ENCODE measurements at places on chromosomes 16 and 17.

DNA sequence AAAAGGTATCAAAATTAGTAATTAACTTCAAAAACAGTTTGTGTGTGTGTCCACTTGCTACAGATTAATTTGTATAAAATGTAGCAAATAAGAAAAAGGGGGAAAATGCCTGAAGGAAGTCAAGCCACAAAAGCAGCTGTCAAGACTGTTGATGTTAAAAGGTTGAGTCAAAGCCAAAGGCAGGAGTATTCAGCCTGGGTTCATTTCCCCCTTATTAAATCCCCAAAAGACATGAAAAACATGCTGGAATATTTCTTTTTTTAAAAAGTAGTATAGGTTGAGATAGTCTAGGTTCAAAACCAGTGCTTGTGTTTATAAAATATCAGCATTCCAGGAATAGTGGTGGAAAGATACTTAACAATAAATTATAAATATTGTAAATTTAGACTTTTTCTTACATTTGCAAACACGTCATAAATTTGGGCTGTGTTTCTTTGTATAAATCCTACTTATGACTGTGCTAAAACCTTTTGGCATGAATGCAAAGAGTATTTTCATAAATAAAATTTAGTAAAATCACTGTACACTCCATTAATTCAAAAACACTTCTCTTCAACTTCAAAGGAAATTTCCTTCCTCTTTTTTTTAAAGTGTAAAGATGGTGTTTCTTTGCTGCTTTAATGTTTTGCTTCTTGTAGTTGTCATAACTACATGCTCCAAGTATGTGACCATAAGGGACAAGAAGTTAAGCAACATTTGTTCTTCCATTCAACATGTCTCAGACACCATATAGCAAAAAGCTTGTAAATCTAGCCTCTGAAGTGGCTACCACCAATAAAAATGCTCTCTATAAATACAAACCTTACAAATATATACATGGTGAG lies 72.0 kb downstream of the SKAP1 start:
- DNase-seq: no peak

DNA sequence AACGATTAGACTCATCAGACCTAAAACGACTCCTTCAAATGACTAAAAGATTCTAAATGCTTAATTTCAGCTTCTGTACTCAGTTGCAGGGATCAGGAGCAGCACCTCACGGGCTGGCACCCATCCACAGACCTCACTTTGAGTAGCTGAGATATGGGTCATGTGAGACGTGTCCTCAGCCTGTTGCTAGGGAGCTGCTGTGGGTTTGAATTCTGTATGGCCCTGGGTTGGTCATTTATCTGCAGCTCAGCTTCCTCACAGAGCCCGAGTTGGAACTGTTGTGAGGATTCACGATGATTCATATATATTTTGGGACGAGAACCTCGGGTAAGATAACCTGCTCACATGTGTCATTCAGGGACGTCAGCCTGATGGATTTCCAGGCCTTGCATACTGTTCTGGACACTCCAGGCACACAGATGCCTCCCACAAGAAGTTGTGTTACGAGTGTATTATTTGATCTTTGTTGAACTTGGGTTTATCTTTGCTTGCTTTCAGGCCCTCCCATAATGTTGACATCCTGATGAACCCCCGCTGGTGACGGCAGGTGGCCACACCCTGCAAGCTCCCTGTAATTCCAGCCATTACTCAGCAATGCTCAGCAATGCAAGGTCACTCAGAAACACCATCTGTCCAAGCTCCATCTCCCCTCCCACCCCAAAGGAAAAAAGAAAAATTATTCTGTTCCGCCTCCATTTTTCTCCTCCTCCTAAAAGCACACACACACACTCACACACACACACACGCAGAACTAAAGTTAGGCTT lies 137.6 kb downstream of the RBFOX3 start:
- no peak for DNase-seq

- no peak for DNase-seq
Observed at GRCh38 chr16:79253100-79253631, 347.4 kb downstream of the MAF start.

- DNase-seq: no peak
Observed at GRCh38 chr17:63414222-63414621, 31.9 kb downstream of the CYB561 start.

- no peak for DNase-seq
Observed at GRCh38 chr16:13438064-13438463, 481.9 kb upstream of the ERCC4 start.

DNA sequence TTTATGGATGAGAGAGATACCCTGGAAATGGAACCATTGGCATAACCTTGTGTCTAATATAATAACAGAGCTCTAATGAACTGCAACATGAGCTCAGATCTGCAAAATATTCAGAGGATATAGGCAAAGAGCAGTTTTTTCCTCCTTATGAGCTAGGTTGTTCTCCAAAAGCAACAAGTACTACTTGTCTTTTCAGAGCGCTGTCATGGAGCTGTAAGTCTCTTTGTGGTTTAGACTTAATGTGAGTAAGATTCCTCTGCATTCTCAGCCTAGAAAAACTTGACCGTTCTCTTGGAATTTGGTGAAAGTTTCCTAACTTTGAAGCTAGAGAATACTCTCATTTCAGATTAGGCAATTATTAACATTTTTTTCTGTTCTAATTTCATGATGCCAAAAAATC lies 85.2 kb downstream of the FTO start:
- DNase-seq: no peak

GRCh38 chr16:56894331-56894917 lies 29.4 kb downstream of the SLC12A3 start:
- no peak for DNase-seq

- peak; percentile 79 for DNase-seq
Observed at GRCh38 chr17:4263282-4264215, at the start of gene ANKFY1. Gene ANKFY1, minus strand, starts transcription at chr17:4263979. Its CDS starts 38 bp downstream, at chr17:4263941.

DNA sequence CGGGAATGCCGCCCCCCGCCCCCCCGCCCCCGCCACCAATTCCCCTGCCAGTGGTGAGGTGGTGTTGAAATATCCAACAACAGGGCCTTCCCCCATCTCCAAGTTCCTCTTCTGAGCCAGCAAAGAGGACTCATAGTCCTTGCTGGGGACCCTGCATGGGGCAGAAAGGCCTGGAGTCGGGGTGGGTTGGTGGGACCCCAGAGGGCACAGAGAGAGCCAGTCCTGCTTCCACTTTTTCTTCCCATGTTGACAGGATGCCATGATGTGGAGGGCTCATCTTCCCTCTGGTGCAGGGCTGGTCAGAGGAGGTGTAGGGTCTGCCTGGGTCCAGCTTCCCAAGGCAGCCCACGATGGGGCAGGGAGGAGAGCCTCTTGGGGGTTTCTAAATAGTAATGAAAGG lies 49.0 kb upstream of the PIK3R6 start:
- DNase-seq: no peak

- no peak for DNase-seq
Observed at GRCh38 chr16:4561596-4561995, 5.5 kb downstream of the C16orf96 start.

GRCh38 chr17:885971-886571 lies 93.5 kb downstream of the NXN start:
- DNase-seq: no peak

GRCh38 chr17:81164371-81165245 lies 699 bp upstream of the PVALEF start:
- no peak for DNase-seq

- DNase-seq: no peak
Observed at GRCh38 chr17:77946900-77947645, 11.4 kb upstream of the TNRC6C start.

DNA sequence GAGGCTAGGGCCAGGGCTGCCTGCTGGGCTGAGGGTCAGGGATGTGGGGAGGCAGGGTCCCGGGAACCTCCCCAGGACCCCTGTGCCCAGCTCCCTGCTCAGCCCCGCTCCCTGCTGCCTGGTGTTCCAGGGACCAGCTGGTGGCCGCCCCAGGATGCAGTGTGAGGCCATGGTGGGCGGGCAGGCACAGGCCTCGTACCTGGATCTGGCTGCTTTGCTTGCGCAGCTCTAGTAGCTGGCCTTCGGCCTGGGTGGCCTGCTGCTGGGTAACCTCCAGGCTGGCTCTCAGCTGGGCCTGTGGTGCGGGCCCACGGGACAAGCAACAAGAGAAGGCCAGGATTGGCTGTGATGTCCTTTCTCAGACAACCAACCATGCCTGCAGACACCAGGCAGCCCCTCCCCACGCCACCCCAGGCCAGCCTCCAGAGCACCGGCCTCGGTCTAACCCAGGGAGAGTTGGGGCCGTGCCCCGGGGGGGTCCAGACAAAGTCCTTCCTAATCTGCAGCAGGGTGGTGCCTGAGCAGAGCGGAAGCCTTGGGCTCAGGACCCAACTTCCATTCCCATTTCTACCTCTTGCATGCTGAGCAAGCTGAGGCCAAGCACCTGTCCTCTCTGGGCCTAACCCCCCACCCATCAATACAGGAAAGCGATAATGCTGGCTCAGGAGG lies 4.1 kb downstream of the TRIM65 start:
- no peak for DNase-seq

GRCh38 chr16:79970551-79971236 lies 370.2 kb upstream of the MAF start:
- no peak for DNase-seq

- DNase-seq: no peak
Observed at GRCh38 chr16:66656547-66656946, 40.0 kb downstream of the CMTM4 start.

- no peak for DNase-seq
Observed at GRCh38 chr17:10727192-10727591, 2.6 kb downstream of the TMEM220 start.

DNA sequence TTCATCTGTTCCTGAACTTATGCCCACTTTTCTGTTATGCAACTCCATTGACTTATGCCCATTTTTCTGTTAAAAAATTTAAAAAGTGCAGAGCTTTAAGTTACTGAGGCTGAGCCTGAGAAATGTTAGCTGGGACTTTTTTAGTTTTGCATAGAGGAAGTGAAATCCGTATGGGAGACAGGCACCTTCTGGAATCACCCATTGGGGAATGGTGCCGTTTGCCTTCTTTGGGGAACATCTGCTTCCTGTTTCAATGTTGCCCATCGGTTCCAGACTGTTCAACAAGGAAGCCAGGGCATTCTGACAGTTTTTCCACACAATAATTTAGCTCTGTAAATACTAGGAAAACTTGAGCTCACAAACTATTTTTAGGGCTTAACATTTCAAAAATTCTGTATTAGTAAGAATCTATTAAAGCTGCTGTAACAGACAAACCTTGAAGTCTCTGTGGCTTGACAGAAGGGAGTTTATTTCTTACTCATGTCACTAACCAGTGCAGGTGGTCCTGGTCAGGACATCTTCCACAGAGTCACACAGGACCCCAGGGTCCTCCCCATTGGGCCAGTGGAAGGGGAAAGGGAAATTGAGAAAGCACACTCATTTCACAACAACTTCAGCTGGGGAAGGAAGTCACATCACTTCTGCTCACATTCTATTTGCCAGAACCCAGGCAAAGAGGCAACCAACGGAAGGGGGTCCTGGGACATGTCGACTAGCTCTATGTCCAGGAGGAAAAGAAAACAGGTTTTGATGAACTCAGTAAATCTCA lies 17.2 kb downstream of the PRKCB start:
- DNase-seq: no peak

- no peak for DNase-seq
Observed at GRCh38 chr16:65212240-65212639, 90.4 kb upstream of the CDH11 start.

DNA sequence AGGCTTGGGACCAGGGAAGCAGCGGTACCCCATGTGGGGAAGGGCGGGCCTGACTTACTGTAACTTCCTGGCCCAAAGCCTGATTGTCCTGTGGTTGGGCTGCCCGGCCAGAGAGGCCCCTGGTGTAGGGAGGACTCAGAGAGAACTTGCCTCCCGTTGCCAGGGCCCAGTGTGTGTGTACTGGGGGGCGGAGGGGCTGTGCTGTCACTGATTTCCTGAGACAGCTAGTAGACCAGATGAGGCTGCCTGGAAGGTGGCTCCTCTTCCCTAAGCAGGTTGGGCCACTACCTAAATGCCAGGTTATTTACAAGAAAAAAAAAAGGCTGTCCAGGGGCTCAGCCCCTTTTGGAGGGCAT lies 16.7 kb downstream of the SOCS3 start:
- DNase-seq: no peak

DNA sequence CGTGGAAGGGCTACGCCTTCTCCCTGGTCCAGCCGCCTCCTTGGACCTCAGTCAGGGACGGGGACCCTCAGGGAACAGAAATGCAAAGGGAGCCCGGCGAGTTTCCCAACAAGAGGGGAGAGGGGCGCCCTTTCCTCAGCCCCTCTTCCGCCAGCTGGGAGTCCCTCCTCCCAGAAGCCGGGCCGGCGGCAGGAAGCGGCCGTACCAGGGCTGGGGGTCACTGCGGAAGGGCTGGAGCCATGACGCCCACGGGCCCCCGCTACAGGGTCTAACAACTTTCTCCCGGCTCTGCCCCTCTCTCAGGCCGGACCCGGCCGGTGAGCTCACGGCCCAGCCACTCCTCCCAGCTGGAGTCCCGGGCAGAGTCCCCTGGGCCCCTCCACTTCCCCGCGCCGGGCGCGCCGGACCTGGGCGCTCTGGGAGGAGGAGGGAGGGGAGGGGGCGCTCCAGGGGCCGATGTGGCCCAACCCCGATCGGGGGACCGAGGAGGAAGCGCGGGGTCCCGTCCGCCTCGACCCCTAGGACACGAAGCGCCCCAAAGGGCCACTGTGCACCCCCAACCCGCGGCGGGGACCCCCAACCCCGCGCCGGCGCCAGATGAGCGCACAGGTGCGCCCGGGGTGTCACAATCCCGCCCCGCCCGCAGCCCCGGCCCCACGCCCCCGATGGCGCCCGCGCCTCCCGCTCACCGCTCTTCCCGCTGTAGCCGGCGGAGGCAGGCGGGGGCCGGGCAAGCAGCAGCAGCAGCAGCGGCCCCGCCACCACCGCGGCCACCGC lies 578 bp downstream of the PGAP6 start:
- no peak for DNase-seq

GRCh38 chr16:67396159-67397035 lies 3.1 kb upstream of the TPPP3 start:
- peak; percentile 80 for DNase-seq

DNA sequence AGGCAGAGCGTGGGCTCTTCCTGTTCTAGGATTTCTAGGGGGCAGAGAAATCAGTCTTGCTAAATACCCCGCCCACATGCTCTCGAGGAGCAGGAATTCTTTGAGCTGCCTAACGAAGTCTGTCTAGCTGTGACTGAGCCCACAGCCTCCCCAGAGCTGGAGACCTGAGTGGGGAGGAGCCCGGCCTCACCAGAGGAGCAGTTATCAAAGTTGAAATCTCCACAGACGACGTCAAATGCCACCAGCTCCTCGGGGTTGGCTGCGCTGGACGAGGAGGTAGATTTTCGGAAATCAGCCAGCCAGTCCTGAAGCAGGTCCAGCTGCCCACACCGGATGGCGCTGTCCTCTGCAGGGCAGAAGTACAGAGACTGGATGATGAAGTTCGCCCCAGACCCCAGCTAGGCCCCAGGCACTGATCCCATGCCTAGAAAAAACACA lies 53.8 kb downstream of the PRMT7 start:
- peak; percentile 78 for DNase-seq

Data from H1 (cell line).